T-helper 2 cell treated with Interferon-gamma antibody and Interleukin-4, amounts not matched to agents 100 ng/mL and 5 ng/mL, for 36 hours (primary cell): ENCODE measurements at places on chromosomes 2 and 18. TPM values are rescaled to one million over a fixed set of nuclear protein-coding genes. Genes with fewer than 3 reads are reported as not detected.

DSC2 gene
- total RNA-seq = not detected in 2 replicates

LOXHD1 gene
- not detected in 2 replicates for total RNA-seq

SCN3A gene
- total RNA-seq = 0.05 TPM in 1 of 2 replicates, not detected in the other

UGT1A10 gene
- not detected in 2 replicates for total RNA-seq

FAHD2B gene
- 21.8 and 22.0 TPM in 2 replicates for total RNA-seq

REG3G gene
- total RNA-seq = not detected in 2 replicates

ADD2 gene
- total RNA-seq = 3.4 and 4.0 TPM in 2 replicates

RAD51AP2 gene
- total RNA-seq = not detected in 2 replicates

LRP1B gene
- total RNA-seq = not detected in 2 replicates

CHRNG gene
- not detected in 2 replicates for total RNA-seq

GALNT1 gene
- total RNA-seq = 37.6 and 42.9 TPM in 2 replicates

SCYGR4 gene
- total RNA-seq = not detected in 2 replicates
